ENCODE measurements at places on chromosomes 5 and 9.

DNA sequence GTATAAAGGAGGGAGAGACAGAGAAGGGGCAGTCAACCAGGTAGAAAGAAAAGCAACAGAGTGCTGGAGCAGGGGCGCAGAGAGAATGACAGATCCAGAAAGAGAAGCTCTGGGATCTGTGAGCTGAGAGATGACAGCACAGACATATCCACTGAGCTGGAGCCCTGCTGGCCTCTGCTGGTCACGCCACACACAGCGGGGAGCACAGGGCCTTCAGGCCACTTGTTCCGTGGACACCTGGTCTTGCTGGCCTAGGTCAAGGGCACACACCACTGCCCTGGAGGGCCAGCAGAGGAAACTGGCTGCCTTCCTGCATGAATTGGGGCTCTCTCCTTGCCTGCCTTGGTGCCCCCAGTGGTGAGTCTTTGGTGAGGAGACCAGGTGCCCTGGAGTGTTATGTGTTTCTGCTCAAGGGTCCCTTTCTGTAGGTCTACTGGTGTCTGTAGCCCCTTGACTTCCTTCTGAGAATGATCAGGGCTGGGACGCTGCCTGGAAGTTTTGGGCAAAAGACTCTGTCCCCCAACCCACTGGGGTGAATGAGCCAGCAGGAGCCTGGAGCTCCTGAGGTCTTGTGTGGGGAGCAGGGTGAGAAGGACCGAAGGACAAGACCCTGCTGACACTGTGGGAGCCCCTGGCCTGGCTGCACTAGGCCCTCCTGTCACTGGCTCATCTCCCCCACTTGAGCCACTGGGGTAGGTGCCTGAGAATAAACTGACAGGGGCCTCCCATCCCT lies 59.2 kb upstream of the ADAMTS2 start:
- no peak for DNase-seq

GRCh38 chr9:115442054-115442453 lies 324.1 kb upstream of the TNC start:
- DNase-seq = no peak

DNA sequence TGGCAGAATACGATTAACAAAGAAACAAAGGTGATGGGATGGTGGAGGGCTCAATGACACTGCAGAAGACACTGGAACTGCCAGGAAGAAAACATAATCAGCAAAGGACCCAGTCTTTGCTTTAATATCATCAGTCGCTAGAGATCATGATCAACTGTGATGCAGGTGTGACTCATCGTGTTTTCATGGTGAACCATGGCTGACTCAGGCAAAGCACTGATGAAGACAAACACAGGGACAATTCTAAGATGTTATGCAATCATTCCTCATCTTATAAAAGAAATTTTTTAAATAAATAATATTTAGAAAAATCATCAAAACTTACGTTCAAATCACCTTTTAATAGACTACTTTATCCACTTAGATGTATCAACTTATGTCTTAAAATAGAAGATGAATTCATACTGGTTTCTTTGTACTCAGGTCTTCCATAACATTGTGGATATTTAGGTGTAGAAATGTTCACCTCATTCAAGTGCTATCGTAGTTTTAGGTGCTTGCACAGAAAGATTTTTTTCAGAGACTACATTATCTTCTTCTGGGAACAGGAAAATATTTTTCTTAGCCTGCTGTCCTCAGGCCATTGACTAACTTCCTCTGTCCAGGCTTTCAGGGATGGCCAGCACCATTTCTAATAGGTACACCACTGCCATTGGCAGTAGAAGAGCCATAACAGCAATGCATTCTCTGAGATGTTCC lies 673.4 kb upstream of the MEF2C start:
- no peak for DNase-seq

- no peak for DNase-seq
Measured at GRCh38 chr9:96612105-96612965, 7.3 kb downstream of the CDC14B start.

- no peak for DNase-seq
Measured at GRCh38 chr5:10295619-10296326, 11.9 kb downstream of the CMBL start.

- DNase-seq = no peak
Measured at GRCh38 chr9:124770359-124771020, 621 bp downstream of the NR6A1 start.

DNA sequence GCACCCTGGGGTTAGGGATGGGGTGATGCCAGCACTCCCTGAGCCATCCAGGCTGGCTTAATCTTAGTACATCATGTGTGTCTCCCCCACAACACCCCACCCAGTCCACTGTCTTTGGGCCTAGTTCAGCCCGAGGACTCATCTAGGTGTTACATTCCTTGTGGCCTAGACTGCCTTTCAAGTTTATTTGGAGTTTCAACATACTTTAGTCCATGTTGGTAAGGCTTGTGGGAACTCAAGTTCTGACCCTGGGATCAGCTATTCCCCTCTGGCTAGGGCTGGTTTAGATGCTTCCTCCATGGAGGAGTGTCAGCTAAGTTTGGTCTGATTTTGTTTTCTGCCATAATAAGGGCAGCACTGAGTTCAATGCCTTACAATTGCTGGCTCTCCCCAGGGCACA lies 302.4 kb downstream of the SMARCA2 start:
- DNase-seq = no peak

DNA sequence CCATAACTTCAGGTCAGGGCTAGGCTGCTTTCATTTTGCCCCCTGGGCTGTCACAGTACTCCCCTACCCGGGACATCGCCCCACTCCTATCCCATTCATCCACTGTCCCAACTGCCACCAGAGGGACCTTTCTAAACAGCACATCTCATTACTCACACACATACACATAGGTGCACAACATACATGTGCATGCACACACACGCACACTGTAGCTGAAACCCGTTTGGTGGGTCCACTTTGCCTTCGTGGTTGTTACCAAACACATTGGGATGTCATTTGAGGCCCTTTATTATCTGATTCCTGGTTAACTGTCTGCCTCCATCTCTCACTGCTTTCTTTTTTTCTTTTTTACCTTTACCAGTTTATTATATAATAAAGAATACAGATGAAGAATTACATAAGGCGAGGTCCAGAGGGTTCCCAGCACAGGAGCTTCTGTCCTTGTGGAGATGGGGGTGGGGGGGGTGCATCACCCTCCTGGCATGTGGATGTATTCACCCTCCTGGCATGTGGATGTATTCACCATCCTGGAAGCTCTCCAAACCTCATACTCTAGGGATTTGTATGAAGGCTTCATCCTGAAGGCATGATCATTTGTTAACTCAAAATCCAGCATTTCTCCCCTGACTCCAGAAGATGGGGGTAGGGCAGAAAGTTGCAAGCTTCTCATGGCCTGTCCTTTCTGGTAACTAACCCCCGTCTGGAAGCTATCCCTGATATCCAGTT lies 186.0 kb downstream of the GOLPH3 start:
- DNase-seq = no peak

DNA sequence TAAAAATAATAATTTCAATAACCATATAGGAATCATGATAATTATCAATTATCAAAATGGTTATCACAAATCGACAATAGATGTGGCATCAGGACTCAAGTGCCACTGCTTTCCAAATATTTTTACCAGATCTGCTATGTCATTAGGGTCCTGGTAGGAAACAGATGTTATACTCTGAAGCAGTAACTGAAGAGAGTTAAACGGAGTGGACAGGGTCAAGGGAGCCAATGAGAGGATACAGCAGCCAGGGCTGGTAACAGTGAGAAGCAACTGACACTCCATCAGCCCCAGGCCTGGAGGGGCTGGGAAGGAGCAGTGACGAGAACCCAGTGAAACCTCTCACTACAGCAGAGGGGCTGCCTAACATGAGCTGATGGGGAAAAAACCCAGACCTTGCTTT lies 322.4 kb downstream of the NPR3 start:
- DNase-seq = no peak

DNA sequence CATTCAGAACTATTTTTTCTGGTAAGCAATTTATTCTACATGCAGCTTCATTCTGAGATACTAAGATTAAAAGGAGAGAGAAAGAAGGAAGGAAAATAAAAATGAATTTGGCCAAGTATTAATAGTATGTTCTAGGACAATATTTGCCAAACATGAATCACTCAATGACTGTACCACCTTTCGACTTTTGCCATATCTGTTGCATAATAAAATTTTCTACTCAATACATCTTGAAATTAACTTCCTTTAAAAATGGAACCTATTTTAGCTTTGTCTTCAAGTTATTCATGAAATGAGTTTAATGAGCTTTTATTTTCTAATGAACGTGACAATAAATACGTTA lies 111.8 kb downstream of the MARCHF3 start:
- DNase-seq = no peak

GRCh38 chr5:54851449-54851848 lies 133.9 kb downstream of the ESM1 start:
- no peak for DNase-seq

- no peak for DNase-seq
Measured at GRCh38 chr9:27711241-27711640, 138.0 kb upstream of the C9orf72 start.

GRCh38 chr5:113108485-113108884 lies 131.9 kb downstream of the DCP2 start:
- DNase-seq = no peak

- no peak for DNase-seq
Measured at GRCh38 chr5:172593306-172593705, 47.8 kb upstream of the NEURL1B start.
